Fibroblast of upper back skin (primary cell): ENCODE measurements at places on chromosomes 13 and 19.
A peak's percentile ranks its signal among the peaks of the same experiment; 100 is the strongest.

GRCh38 chr19:18109733-18110608, 12.4 kb downstream of the MAST3 start:
- no peak for DNase-seq

GRCh38 chr19:3625996-3626472, 556 bp downstream of the CACTIN start:
- no peak for DNase-seq

GRCh38 chr19:23810496-23810895, 51.8 kb upstream of the ZNF681 start:
- no peak for DNase-seq

GRCh38 chr13:74452176-74452575, 318.0 kb upstream of the KLF12 start:
- DNase-seq: peak; percentile 30

GRCh38 chr13:39676315-39676876, 20.9 kb downstream of the COG6 start:
- peak; percentile 54 for DNase-seq

DNA sequence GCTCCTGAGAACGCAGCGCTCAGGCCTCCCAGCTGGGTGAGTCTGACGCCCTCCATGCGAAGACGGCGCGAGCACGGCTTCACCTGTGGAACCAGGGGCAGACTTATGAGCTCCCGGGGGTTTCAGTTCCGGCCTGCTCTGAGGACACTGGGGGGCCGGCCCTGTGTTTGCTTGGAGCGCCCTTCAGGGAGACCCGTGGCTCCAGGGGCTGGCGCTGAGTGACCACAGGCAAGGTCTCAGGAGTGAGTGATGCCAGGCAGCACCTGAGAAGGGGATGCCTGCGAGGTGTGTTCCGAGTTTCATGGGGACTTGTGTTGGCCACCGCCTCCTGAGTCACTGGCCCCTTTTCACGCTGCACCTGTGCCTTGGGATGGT, 4.5 kb downstream of the MCF2L start:
- DNase-seq: no peak

DNA sequence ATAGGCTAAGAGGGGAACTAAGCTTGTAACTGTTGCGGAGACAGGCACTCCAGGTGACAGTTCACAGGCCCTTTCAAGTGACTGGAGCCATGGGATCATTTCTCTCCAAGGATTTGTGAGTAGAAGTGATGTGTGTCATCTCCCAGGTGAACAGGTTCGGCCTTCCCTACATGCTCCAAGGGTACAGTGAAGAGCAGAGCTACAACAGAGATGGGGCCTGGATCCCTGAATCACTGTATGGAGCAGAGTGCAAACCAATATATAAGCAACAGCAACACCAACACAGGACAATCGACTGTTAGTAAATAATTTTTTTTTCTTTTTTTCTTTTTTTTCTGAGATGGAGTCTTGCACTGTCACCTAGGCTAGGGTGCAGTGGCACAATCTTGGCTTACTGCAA, 15.0 kb downstream of the ZSCAN18 start:
- no peak for DNase-seq

GRCh38 chr19:3537101-3537437, 1.9 kb upstream of the TEKTIP1 start:
- DNase-seq: no peak

- DNase-seq: no peak
Measured at GRCh38 chr19:7522923-7523667, 671 bp downstream of the MCOLN1 start.

- DNase-seq: peak; percentile 76
Measured at GRCh38 chr13:59946944-59947343, 216.8 kb downstream of the DIAPH3 start.

GRCh38 chr13:75995966-75996365, 359.8 kb downstream of the LMO7 start:
- no peak for DNase-seq

DNA sequence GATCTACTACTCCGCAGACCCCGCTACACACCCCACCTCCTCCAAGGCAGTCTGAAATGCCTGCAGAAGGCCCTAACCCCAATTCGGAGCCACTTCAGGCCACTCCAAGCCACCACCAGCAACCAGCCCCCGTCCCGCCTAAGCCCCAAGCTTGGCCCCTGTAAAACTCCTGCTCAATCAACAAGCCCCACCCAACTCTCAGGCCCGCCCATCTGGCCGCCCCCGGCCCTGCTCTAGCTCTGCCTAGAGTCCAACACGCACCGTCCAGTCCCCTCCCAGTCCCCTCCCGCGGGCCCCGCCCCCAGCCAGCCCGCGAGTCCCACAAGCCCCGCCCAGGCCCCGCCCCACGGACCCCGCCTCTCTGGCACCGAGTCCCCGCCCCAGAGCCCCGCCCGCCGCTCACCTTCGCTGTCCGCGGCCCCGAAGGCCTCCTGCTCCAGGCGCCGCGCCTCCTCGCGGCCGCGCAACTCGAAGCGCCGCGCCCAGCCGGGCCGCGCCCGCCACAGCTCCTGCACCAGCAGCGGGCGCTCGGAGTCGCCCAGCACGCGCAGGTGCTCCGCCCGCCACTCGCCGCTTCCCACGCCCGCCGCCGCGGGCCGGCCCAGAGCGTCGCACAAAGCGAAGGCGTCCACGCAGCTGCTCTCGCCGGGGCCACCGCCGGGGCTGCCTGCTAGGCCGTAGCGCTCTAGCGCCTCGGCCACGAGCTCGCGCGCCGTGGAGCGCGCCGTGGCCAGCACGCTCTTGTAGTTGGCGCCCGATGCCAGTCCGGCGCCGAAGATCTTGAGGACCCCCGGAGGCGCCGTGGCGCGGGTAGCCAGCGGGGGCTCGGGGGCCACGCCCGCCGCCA, 1.6 kb downstream of the RASIP1 start:
- peak; percentile 73 for DNase-seq

- no peak for DNase-seq
Measured at GRCh38 chr13:19178901-19179593, 2.6 kb downstream of the TUBA3C start.

DNA sequence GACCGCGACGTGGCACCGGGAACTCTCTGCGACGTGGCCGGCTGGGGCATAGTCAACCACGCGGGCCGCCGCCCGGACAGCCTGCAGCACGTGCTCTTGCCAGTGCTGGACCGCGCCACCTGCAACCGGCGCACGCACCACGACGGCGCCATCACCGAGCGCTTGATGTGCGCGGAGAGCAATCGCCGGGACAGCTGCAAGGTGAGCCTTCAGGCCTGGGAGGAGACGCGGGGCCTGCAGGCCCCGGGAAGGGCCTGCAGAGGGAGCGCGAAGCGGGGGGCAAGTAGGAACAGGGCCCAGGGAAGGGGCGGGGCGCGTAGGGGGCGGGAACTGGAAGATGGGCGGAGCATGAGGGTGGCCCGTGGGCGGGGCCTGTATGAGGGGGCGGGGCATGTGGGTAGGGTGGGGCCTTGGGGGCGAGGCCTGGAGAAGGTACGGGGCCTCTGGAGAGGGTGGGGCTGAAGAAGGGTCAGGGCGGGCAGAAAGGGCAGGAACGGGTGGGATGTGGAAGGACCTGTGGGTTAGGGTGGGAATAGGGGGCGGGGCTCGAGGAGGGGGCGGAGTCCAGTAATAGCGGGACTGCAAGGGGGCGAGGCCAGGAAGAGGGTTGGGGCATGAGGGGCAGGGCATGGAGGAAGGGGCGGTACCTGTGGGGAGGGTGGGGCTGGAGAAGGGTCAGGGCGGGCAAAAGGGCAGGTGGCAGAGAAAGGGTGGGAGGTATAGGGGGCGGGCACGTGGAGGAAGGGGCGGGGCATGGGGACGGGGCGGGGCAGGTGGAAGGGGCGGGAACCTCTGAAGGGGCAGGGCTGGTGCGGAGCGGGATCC, 2.5 kb downstream of the CFD start:
- peak; percentile 13 for DNase-seq

- no peak for DNase-seq
Measured at GRCh38 chr19:45450012-45450333, 17.8 kb upstream of the FOSB start.

- DNase-seq: no peak
Measured at GRCh38 chr13:23477101-23477500, 43.6 kb upstream of the SACS start.

DNA sequence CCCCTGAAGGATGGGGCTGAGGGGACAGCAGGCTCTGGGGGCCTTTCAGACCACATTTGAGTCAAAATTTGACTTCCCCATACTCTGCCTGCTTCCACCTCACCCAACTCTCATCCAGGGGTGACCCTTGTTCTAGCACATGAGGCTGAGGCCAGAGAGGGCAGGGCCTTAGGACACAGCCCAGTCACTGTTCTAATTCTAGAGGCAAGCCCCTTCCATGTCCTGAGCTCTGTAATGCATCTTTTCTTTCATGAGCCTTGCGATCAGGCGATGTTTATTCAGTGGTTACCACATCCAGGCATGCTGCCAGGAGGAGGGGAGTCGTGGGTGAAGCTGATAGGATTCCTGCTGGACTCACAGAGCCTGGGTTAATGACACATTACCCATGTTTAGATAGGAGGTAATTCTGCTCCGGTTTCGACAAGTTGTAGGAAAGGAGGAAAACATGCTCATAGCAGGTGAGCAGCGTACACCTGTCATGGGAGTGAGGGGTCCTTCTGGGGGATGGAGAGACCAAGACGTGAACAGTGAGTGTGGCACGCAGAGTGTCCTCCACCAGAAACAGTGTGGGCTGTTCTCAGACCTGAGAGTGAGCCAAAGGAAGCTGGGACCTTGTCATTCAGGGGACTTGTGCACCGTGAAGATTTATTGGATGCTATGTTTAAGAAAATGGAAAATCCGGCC, 9.3 kb downstream of the RPS9 start:
- DNase-seq: peak; percentile 97

GRCh38 chr19:4246767-4247593, at the start of gene YJU2:
Gene YJU2, plus strand, starts transcription at chr19:4247080. Its CDS starts 67 bp downstream, at chr19:4247147.
- DNase-seq: peak; percentile 99

DNA sequence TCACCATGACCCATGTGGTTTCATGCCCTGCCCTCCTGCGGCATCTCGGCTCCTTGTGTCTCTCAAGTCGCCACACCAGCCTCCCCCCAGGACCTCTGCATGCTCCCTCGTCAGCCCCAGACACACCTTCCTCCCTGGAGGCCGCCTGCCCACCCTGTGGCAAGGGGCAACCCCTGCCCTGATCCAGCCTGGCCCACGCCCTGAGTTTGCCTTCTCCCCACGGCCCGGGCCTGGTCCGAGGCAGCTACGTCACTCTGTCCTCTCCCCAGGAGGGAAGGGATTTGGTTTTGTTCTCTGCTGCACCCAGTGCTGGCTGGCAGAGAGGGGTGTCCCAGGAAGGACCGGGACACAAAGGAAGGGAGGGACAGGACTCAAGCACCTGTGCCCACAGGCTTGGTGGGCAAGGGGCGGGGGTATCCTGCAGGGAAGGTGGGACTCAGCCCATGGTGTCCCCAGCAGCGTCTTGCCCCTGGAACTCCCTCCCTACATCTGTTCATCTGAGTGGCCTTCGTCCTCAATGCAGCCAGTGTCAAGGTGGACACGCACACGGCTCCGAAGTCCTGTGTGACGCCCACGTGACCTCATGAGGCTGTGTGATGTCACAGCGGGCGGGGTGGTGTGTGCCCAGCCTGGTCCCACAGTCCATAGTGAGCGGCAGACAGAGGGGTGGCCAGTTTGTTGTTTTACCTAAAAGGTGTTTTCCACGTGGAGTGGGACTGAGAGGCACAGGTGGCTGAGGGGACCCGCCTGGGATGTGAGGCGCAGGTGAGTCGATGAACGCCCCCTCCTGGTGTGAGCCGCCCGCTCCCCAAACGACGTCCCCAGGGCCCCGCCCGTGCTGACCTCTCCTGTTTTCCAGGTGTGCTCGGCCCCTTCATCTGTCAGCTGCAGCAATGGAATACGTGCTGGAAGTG, at the start of gene TEX29:
Gene TEX29 (plus strand): TSS at position 645 of the 914 bp plus-strand sequence. CDS start 249 bp downstream, at position 894.
- DNase-seq: no peak
